ENCODE measurements at places on chromosomes 4 and X.

- DNase-seq: no peak
Measured at GRCh38 chr4:13541720-13542576, 2.4 kb downstream of the NKX3-2 start.

DNA sequence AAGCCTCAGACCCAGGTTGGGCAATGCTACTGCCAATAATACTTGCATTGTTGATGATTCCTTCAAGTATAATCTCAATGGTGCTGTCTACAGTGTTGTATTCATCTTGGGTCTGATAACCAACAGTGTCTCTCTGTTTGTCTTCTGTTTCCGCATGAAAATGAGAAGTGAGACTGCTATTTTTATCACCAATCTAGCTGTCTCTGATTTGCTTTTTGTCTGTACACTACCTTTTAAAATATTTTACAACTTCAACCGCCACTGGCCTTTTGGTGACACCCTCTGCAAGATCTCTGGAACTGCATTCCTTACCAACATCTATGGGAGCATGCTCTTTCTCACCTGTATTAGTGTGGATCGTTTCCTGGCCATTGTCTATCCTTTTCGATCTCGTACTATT lies 7.4 kb downstream of the LPAR4 start:
- no peak for DNase-seq

GRCh38 chr4:25818371-25818871 lies 44.4 kb downstream of the SEL1L3 start:
- peak; percentile 81 for DNase-seq

DNA sequence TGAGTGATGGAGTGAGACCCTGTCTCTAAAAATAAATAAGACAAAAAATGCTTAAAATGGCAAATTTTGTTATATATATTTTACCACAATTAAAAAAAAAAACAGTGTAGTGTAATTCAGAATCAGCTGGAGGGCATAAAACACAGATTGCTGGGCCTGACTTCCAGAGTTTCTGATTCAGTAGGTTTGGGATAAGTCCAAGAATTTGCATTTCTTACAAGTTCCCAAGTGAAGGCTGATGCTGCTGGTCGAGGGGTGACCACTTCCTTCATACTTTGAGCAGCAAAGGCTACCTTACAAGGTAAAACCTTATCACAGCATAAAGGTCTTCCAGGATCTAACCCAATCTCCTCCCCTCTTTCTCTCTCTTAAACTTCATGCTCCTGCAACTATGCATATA lies 40.7 kb downstream of the KLHL8 start:
- peak; percentile 53 for DNase-seq

- no peak for DNase-seq
Measured at GRCh38 chrX:54746928-54747327, 51.1 kb downstream of the ITIH6 start.

GRCh38 chr4:6539009-6539764 lies 35.8 kb upstream of the MAN2B2 start:
- no peak for DNase-seq

DNA sequence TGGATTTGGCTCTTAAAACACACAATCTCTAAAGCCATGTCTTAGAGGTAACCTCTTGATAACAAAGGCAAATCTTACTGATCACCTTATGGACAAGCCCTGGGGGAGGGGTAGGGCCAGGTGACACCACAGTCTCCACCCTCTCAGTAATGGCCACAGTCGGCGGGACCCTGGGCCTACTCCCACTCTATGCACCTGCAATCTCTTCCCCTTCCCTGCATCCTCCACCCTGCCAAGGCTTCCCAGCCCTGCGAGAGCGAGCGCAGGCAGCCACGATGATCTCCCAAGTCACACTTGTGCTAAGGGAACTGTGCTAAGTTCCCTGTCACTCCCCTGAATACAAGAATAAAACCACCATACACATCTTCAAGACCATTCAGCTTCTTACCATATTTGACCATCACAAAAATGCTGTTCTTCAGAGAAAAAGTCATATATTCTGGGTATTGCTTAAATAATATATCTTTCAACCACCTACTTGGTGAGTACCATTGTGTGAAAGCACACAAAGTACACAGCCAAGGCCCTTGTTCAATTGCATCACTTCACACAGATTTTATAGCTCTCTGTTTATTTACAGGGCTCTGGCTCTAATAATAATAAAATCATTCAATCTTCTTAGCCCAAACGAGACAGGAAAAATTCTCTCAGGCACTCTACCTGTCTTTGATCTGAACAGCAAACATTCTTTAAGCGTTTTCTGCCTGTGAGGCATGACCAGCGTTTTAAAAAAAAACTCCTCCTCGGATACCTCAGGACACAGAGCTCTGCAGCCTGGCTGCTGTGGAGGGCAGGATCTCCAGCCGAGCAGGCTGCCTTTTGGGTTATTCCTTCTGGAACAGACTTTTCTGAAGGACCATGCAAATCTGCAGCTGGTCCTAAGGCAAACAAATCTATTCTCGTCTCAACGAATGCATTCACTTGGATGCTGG lies 115.7 kb upstream of the MAP3K15 start:
- DNase-seq: no peak

Data from fibroblast of upper back skin (primary cell).